ENCODE measurements at places on chromosomes 3 and 15. TPM values are rescaled to one million over a fixed set of nuclear protein-coding genes. Genes with fewer than 3 reads are reported as not detected.

- DNase-seq = no peak
These were observed 3.7 kb upstream of the GASK1A start for GRCh38 chr3:42975456-42975855.

DNA sequence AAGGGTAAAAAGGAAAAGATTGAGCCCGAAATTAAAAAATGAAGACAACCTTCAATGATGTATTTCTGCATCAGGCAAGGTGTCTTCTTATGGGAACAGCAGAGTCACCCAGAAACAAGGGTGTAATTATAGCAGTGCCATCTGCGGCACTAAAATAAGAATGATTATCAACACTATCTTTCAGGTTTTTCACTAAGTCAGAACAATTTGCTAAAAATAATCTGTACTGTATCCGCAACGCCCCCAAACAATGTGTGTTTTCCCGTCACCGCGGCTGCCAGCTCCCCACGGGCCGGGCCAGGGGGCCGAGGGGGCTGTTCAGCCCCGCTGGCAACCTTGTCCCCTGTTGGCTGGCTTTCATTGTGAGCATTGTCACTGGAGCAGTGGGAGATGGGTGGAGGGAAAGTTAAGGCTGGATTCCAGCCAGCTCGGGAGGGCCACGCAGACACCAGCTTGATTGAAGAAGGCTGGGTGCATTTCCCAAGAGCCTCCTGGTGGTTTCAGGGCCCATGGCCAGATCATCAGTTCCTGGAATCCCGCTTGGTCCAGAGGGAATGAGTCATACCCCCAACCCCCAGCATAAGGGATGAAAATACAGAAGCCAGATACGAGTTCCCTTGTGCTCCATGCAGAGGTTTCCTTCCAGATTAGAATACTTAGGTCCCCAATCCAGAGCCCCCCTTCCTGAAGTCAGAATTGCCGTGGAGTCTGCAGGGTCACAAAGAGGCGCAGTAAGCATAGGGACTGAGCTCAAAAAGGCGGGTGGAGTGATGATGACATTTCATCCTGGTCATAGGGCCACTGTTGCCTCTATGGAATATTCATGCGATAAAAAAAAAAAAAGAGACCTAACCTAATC lies 90.2 kb upstream of the KLF13 start:
- peak; percentile 59 for DNase-seq

GRCh38 chr3:106829206-106829605 lies 548.0 kb upstream of the CCDC54 start:
- no peak for DNase-seq

DNA sequence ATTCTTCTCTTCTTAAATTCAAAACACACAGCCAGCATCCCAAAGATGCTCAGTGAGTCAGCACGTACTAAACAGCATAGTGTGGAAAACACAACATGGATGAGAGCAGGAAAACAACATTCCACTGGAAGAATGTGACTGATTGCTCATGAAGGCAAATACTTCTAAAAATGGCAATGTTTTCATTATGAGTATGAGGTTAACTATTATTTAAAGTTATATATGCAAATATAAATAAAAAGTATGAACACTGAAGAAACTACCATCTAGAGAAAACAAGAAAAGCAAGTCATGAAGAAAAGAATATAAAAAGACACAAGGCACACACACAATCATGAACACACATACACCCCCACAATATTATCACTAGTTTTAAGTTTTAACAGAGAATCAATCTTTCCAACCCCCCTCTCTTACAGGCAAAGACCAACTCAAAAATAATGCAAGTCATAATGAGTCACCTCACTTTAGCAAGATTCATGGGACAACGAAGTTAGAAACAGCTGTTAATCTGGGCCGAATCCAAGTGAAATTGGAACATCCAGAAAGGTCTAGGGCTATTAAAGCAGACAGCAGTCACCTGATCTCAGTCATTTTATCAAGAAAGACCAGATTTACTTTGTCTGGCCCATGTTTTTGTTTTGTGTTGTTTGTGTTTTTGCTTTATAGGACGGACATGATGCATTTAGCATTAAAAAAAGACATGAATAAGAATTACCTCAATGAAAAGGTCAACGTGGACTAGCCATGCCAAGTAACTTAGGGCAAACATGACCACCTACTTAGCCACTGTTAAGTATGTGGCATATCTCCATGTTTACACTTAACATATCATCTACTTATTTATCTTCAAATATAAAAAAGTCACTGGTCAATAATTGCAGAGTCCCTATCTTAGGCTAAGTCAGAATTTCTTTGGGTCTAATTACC lies 18.1 kb downstream of the GBE1 start:
- DNase-seq = peak; percentile 51

DNA sequence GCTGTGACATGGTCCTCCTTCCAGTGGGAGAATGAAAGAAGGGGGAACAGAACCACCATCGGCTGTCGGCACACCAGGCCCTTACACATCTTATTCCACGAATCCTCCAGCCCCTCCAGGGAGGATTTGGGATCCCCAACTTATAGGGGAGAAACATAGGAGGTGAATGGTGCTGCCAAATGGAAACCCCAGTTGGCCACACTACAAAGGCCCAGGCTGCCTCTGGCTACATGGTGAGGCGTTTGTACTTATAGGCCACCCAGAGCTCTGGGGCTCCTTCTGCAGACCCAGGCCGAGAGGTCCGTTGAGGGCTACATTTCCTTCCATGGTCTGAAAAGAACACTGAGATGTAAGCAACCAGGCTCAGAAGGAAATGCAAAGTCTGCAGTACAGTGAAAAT lies 12.0 kb downstream of the AMOTL2 start:
- no peak for DNase-seq

DNA sequence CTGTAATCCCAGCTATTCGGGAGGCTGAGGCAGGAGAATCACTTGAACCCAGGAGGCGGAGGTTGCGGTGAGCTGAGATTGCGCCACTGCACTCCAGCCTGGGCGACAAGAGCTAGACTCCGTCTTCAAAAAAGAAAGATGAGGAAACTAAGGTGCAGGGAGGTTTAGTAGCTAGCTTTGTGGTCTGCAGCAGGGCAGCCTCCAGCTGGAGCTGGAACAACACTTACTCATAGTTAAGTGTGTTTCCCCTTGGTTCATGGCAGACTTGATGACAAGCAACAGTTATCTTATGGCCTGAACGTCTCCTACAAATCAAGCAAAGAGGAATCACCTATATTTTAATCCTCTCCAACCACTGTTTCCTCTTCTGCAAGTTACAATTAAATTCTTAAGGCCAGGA lies 12.6 kb downstream of the KAT2B start:
- DNase-seq = no peak

- DNase-seq = no peak
These were observed 31.2 kb upstream of the DUT start for GRCh38 chr15:48300038-48300437.

- DNase-seq = no peak
These were observed 35.2 kb downstream of the TGFBR2 start for GRCh38 chr3:30641416-30642251.

GRCh38 chr15:31483986-31484951 lies 157.6 kb downstream of the KLF13 start:
- no peak for DNase-seq

GRCh38 chr3:167160781-167161180 lies 219.3 kb downstream of the ZBBX start:
- DNase-seq = peak; percentile 97

- DNase-seq = no peak
These were observed 337.2 kb downstream of the ZBTB20 start for GRCh38 chr3:114809668-114810413.

- no peak for DNase-seq
These were observed 772.5 kb upstream of the GRM7 start for GRCh38 chr3:6088433-6088832.

GRCh38 chr3:17175187-17175807 lies 290.5 kb downstream of the PLCL2 start:
- peak; percentile 19 for DNase-seq

- DNase-seq = no peak
These were observed 17.8 kb upstream of the MCCC1 start for GRCh38 chr3:183117056-183117455.

DNA sequence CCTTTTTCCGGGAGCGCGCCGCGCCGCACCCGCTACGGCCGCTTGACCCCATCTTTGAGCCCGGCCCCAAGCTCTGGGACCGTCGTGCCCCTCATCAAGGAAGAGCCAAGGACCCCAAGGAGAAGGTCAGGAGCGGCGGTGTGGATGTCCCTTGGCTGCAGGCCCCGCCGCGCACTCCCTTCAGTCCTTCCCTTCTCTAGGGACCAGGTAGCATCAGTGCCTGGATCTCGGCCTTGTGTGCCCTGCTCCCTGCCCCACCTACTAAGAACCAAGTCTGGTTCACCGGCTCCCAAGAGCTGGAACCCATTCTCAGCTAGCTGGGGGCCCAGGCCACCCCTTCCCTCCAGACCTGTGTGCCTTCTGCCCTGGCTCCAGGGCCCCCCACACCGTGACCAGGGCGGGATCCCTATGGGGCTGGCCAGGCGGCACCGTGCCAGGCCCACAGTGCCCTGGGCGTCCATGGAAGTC lies 69.3 kb upstream of the CGNL1 start:
- DNase-seq = no peak

DNA sequence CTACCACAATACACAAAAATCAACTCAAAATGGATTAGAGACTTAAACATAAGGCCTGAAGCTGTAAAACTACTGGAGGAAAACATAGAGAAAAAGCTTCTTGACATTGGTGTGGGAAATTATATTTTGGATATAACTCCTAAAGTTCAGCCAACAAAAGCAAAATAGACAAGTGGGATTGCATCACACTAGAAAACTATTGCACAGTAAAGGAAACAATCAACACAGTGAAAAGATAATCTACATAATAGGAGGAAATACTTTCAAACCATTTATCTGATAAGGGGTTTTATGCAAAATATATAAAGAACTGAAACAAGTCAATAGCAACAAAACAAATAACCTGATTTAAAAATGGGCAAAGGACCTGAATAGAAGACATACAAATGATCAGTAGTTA lies 37.6 kb upstream of the TP63 start:
- DNase-seq = no peak

GRCh38 chr3:188431553-188431952 lies 277.6 kb downstream of the LPP start:
- no peak for DNase-seq

DNA sequence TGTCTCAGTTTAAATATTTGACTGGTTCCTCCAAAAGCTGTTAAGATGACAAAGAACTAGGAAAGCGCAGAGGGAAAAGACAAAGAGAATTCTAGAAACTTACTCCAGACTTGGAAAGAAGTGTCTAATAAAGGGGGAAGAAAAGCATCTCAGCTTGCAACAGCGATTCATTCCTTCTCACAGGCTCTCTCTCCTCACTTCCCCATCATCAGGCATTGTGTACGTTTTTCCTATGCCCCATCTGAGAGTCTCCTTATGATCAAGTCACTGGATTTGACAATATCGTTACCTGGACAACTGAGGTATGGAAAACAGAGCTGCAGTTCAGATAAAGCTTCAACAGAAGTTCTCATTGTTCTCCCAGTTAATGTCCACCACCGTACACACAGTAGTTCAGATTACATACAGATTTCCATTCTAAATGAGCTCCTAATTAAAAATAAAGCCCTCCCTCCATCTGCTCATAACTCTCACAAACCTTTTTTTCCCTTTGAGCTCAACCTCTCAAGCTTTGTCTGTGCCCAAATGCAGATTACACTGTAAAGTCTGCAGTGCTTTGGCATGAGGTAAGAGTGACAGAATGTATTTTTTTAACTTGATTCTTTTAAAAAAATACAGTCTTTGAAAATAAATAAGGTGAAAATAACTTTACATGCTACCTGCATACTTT lies 254.4 kb upstream of the THBS1 start:
- DNase-seq = no peak

DNA sequence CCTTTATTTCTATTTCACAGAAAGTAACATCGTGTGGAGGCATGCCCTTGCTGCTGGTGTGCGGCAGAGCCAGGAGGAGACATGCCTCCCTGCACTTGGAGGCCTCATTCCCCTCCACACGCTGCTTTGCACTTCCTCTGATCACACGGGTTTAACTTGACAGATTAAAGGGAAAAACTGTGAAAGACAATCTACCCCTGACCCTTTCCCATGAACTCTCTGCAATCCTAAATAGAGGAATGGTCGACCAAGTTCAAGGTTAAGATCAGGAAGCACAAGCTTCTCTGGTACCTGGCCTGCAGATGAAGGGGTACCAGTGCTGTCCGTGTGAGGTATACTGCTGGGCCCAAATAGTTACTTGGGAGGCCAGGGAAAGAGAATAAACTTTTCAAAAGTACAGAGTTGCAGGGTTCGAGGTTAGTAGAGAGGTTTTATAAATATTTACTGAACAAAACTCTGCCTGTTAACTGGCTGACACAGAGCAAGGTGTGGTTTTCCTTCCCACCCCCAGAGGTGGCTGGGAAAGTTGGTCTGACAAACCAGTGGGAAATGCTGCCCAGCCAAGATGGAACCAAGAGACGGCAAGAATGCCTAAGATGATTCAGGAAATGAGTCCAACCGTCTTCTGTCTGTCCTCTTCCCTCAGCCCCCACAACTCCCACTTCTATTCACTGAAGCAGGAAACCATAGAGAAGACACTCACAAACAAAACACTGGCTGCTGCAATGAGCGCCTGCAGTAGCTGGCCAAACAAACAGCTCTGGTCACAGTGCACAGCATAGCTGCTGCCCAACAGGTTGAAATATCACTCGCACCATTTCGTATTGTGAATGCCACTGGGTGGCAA lies 79.6 kb downstream of the IGF2BP2 start:
- DNase-seq = peak; percentile 80

GRCh38 chr3:154517404-154517803 lies 87.4 kb upstream of the GPR149 start:
- no peak for DNase-seq

DNA sequence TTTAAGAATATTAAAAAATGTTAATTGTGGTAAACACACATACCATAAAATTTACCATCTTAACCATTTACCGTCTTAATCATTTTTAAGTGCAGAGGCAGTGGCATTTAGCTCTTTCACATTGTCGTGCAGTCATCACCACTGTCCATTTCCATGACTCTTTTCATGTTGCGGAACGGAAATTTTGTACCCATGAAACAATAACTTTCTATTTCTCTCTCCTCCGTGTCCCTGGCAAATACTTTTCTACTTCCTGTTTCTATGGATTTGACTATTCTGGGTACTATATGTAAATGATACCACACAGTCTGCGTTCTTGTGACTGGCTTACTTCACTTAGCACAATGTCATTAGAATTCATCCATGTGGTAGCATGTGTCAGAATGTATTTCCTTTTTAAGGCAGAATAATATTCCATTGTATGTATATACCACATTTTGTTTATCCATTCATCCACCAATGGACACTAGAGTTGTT lies 27.9 kb downstream of the AKAP13 start:
- no peak for DNase-seq

The MASP1 gene
- 6.1 TPM for polyA plus RNA-seq

The SLCO3A1 gene
- polyA plus RNA-seq = 5.3 TPM

The SPESP1 gene
- 2.8 TPM for polyA plus RNA-seq

The OR5K2 gene
- polyA plus RNA-seq = 0.10 TPM

The ONECUT1 gene
- polyA plus RNA-seq = not detected

The EAF2 gene
- 6.3 TPM for polyA plus RNA-seq

The GLT8D1 gene
- polyA plus RNA-seq = 75.7 TPM

The CCDC33 gene
- 0.11 TPM for polyA plus RNA-seq

The ALDH1A3 gene
- 23.6 TPM for polyA plus RNA-seq

The NAALADL2 gene
- 8.7 TPM for polyA plus RNA-seq

The PTH1R gene
- 26.8 TPM for polyA plus RNA-seq

The MED12L gene
- polyA plus RNA-seq = 2.6 TPM
